NCI-H460 (cell line): ENCODE measurements at places on chromosomes 7 and 10. TPM values are rescaled to one million over a fixed set of nuclear protein-coding genes. Genes with fewer than 3 reads are reported as not detected.

GRCh38 chr7:44980393-44981034, 1.7 kb upstream of the MYO1G start:
- no peak for DNase-seq

DNA sequence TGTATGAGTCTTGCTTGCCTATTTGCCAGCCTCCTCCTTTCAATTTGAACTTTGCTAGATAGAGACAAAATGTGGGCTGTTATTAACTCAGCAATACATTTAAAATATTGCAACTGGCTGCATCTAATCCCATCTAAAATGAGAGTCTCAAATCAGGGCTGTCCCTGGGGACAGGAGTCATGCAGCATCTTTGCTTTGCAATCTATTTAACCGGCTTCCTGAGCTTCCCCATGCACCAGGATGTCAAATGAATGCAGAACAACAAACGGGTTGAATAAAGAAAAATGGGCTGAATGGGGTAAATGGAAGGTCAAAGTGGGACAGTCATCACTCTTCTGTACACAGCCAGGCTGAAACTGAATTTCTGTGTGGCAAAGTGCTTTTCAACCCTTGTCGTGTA, 89.2 kb downstream of the AOAH start:
- no peak for DNase-seq

DNA sequence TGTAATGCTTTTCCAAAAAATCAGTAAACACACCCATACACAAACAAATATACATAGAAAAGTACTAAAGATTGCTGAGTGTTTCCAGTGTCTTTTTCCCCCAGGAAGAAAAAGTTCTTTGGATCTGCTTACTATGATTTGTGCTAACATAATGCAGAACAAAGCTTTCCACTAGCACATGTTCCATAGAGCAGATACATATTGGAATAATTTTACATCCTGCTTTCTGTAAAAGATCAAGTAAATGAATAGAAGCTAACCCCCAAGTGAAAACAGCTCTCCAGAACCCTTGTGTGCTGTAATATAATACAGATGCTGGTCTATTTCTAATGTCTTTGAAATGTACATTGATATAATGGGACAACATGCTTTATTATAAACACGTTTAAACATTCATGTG, 125.5 kb downstream of the PON1 start:
- no peak for DNase-seq

DNA sequence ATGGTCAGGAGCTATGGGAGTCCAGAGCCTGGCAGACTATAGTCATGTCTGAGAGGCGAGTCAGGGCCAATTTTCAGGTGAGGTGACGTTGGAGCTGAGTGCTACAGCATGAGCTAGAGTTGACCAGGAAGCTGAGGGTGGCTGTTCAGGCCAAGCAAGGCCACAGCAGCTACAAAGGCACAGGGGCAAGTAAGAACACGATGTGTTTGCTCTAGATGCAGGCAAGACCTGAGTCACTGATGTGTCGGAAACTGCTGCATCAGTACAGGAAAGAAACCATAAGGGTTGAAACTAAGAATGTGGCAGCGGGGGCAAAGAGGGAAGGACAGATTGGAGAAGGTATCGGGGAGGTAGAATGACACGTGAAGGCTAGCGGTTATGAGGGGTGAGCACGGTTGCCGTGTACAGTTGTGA, 11.8 kb upstream of the RRP12 start:
- DNase-seq: no peak

DNA sequence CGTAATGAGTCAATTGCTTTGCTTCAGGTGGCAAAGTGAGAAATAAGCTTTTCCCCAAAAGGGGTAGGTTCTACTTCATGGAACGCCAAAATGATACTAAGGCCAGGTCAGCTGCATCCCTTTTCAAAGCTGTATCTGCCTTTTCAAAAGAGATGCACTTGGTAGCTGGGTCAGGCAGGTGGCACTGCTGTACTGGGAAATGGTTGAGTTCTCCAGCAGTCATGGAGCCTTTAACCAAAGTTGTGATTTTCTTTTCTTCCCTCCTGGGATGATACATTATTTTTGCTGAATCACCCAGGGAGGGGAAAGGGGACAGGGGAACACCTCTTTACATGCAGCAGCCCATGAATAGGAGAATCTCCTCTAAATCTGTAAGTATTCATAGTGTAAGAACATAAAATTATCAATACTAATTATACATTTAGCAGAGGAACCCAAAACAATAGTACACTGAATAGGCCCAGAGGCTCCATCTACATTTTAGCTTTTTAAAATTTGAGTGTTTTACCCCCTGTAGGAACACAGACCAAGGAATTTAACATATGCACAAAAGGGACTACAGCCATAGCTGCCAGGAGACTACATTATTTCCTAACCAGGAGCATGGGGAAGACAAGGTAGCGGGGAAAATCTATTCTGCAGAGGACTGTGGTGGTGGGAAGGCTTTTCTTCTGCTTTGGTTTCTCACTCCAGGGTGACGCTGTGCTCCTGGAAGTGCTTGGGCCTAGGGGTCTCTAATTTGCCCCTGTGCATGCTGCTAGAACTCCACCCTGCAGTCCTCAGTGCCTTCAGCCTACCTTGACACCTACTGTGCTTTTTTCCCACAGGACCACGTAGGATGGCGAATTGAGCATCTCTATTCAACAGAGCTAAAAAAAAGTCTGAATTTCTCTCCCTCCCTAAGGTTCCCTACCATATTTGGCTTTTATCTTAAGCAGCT, 6.4 kb upstream of the GPR22 start:
- DNase-seq: peak; percentile 82

- no peak for DNase-seq
Observed at GRCh38 chr7:2851497-2851896, 7.4 kb upstream of the GNA12 start.

GRCh38 chr10:98880971-98881370, 354.7 kb downstream of the HPSE2 start:
- no peak for DNase-seq

DNA sequence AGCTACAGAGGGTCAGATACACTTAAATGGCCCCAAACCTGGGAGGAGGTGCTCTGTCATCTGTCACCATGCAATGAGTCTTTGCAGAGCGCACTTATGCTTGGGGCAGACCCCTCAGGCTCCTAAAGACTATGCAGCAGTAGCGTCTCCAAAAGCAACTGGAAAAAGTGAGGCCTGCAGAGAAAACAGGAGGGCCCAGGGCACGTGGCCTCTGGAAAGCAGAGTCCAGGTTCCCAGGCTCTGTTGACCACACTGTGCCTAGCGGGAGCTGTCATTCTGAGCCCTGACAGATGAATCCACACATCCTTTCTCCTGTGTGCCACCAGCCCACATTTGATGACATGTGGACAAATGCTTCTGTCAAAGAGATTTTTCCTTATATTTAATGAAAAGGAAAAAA, 66.4 kb downstream of the MINDY4 start:
- DNase-seq: no peak

GRCh38 chr7:139960157-139960556, 102.6 kb downstream of the PARP12 start:
- no peak for DNase-seq

DNA sequence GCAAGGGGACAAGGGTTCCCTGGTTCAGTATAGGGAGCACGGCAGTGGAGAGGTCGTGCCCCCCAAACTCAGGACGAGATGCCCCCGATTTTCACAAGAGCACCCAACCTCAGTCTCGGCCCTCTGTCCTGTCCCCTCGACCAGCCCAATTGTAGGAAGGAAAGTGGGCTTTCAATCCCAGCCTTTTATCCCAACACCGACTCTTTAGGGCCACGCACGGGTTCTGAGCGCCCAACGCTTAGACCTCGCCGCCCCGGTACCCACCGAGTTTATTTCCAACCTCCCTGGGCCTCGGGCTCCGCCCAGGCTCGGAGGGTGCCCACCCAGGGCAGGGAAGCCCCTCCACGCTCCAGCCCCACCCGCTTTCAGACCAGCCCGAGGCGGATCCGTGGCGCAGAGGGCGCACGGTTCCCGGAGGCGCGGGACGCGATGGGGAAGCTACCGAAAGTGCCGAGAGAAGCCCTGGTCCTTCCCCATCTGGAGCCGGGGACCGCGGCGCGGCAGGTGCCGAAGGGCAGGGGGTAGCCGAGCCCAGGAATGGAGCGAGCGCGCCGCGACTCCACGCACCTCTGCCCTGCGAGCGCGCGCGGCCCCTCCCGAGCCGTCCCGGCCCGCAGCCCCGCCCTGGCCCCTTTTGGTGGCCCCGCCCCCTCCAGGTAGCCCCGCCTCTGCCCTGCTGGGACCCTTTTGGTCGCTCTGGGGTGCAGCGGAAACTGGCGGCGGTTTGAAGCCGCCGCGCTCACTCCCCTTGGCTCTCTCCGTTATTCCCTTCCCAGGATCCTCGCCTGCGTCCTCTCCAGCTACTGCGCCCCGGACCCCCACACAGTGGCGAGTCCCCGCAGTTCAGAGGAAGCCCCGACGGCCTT, 20.4 kb downstream of the GRID2IP start:
- no peak for DNase-seq

GRCh38 chr7:21373031-21373430, 54.9 kb upstream of the SP4 start:
- DNase-seq: no peak

GRCh38 chr10:132690401-132690800, 95.5 kb downstream of the NKX6-2 start:
- DNase-seq: no peak

- no peak for DNase-seq
Observed at GRCh38 chr10:12455766-12456165, 106.4 kb downstream of the CAMK1D start.

DNA sequence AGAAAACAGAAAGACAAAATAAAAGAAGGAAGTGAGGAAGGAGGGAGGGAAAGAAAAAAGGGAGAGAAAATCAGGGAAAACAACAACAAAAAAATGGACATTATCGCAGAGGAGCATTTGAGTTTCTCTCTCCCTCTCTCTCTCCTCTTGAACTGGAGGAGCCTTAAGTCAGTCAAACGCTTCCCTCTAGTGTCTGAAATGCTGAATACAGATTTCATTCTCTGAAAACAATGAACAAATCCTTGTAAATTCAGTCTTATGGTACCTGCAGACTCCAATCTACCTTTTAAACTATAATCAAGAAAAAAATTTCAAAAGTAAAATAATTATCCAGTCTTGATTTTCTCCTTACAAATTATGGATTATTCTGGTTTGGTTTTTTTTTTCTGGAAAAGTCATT, 89.2 kb upstream of the PFKP start:
- peak; percentile 47 for DNase-seq

DNA sequence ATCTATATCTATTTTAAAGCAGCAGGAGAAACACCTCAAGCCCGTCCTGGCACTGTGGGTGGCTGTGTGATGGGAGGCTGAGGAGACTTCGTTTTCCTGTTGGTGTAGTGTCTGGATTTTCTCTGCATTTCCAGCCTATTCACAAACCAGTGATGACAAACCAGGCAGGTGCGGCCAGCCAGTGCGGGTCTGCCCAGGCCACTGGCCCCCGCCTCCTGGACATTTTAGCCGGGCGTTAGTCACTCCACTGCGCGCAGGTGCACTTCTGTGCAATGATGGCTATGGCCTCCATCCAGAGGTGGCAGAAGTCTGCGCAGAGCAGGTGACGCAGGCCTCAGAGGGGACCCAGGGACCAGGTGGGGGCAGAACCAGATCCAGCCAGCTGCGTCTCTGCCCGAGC, 64.9 kb upstream of the PITRM1 start:
- no peak for DNase-seq

DNA sequence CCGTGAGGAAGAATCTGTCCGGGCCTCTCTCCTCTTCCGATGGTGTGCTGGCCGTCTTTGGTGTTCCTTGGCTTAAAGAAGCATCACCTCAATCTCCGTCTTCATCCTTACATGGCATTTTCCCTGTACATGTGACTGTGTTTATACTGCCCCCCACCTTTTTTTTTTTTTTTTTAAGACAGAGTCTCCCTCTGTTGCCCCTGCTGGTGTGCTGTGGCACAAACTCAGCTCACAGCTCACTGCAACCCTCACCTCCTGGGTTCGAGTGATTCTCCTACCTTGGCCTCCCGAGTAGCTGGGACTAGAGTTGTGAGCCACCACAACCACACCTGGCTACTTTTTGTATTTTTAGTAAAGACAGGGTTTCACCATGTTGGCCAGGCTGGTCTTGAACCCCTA, 121.9 kb upstream of the C7orf33 start:
- DNase-seq: no peak

DNA sequence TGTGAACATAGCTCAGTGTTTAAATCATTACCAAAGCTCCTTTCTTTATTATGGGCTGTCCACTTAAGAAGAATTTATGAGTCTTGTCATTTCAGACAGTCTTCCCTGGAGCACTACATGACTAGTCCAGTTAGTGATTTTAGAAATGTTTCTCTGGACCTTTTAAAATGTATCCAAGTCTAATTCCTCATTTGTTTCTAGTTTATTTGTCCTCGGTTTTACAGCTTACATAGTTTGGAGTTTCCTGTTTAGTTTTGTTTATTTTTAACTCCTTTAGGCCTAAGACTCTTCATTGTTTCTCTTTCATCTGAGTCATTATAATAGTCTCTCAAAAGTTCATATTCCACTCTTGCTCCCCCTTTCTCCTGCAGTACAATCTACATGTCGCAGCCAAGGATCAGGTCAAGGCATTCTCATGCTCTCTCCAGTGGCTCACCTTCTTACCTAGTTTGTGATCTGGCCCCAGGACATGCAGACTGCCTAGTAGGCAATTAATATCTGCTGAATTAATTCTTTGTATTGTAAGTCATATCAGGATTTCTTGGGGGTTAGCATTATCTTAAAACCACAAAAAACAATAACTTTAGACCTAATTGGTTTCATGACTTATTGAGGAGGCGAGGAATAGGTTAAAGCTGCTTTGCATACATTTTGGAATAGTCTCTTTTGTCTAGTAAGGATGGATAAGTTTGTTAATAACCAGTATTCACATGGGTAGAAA, 93.8 kb downstream of the MAPK8 start:
- DNase-seq: no peak

DNA sequence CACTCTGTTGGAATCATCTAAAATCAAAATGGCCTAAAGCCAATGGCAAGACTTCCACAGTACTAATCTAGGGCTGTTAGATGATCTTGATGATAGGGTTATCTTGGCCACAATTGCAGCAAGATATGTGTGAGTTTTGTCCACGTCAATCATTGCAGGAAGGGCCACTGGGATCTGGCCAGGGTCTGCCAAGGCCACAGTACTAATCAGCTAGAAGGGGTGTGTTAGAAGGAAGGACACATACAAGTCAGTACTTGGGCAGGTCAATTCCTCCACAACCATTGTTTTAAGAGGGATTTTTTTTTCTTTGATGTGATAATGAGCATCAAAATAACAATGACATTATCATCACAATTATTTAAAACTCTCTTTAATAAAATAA, 1.6 kb downstream of the LMOD2 start:
- no peak for DNase-seq

DNA sequence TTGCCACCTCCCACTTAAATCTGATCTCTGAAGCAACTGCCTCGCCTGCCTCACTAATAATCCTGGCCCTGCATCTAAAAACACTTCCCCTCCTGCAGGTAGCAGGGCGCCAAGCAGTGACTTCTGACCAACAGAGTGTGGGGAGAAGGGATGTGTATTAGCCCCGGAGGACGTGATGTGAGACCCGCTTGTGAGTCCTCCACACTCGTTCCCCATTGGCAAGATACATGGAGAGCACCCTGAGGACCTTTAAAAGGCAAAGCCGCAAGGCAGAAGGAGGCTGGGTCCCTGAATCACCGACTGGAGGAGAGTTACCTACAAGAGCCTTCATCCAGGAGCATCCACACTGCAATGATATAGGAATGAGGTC, 6.1 kb upstream of the PILRA start:
- DNase-seq: no peak

The SNX10 gene
- total RNA-seq: 16.0 and 18.3 TPM in 2 replicates

The DPY19L1 gene
- total RNA-seq: 153 and 159 TPM in 2 replicates

The HOGA1 gene
- total RNA-seq: 1.4 TPM in 2 replicates

The NUTM2E gene
- not detected in 2 replicates for total RNA-seq

The HOXA1 gene
- 0.87 TPM in 1 of 2 replicates, not detected in the other for total RNA-seq

The ECD gene
- total RNA-seq: 36.6 and 43.2 TPM in 2 replicates

The MMP21 gene
- not detected in 2 replicates for total RNA-seq

The FAM241B gene
- total RNA-seq: 2.3 and 4.9 TPM in 2 replicates

The DCLRE1C gene
- 7.3 and 8.0 TPM in 2 replicates for total RNA-seq

The GPR26 gene
- not detected in 2 replicates for total RNA-seq

The ZP3 gene
- 14.7 and 20.2 TPM in 2 replicates for total RNA-seq
